ENCODE measurements at places on chromosomes 2 and 18. TPM values are rescaled to one million over a fixed set of nuclear protein-coding genes. Genes with fewer than 3 reads are reported as not detected.

Gene PLCD4
- total RNA-seq = 5.3 TPM

Gene BOLL
- total RNA-seq = not detected

Gene LRRTM1
- 0.39 TPM for total RNA-seq

Gene GAREM1
- 10.7 TPM for total RNA-seq

Gene TEKT4
- total RNA-seq = not detected

Gene OTOS
- total RNA-seq = not detected

Gene MGAT4A
- total RNA-seq = 41.0 TPM

Gene SERPINB10
- total RNA-seq = not detected

Gene FASTKD1
- 24.2 TPM for total RNA-seq

Gene MEIS1
- total RNA-seq = 35.4 TPM

Gene RAB6C
- not detected for total RNA-seq

Gene TFPI
- 105 TPM for total RNA-seq

Gene SLC8A1
- total RNA-seq = 35.9 TPM

Gene NAT8
- not detected for total RNA-seq

Gene GKN2
- not detected for total RNA-seq

Gene INHA
- 0.55 TPM for total RNA-seq

Gene EML6
- 2.6 TPM for total RNA-seq

Gene TXNDC2
- total RNA-seq = 0.65 TPM

Gene DNER
- 0.45 TPM for total RNA-seq

Gene CD8B
- total RNA-seq = 1.9 TPM

Gene KYNU
- total RNA-seq = 6.8 TPM

Gene CRYBA2
- not detected for total RNA-seq

All from aorta (tissue), 5 donors.